ENCODE measurements at places on chromosomes 1 and 21.

DNA sequence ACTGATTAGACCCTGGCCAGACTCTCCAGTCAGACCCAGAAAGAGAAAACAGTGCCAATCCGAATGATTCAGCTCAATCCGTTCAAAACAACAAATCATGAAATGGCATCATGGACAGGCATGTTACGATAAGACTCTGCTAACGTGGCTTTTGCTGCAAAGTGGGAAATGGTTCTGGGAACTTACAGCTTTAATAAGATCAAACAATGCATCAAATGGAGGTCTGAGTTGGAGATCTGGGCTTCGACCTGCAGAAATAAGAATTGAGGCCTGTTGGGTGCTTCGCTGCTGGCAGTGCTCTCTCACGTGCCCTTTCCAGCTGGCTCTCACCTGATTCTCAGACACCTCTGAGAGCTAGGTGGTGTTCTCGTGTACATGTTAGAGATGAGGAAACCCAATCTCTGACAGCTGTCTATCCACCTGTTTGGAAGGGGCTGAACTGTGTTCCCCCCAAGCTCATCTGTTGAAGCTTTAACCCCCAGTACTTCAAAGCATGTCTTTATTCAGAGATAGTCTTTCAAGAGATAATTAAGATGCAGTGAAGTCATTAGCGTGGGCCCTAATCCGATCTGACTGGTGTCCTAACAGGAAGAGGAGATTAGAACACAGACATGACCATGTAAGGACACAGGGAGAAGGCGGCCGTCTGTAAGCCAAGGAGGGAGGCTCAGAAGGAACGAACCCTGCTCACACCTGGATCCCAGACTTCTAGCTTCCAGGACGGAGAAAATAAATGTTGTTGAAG is 45.5 kb upstream of the ETS2 start:
- DNase-seq = no peak

DNA sequence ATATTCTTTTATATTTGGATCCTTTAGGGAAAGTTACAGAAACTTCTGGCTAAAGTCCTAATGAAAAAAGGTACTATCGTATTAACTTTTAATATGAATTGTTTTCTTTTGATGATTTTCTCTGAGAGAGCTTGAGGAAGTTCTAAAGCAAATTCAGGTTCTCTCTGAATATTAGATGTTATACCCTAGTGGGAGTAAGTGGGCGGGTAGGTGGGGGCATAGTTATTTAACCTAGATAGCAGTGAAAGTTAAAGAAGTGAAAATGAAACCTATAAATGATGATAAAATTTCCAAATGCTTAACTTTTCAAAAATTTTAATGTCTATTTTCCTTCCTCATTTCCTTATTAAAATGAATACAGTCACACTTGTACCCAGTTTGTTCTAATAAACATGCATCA is 26.2 kb upstream of the B3GALT2 start:
- DNase-seq = no peak

DNA sequence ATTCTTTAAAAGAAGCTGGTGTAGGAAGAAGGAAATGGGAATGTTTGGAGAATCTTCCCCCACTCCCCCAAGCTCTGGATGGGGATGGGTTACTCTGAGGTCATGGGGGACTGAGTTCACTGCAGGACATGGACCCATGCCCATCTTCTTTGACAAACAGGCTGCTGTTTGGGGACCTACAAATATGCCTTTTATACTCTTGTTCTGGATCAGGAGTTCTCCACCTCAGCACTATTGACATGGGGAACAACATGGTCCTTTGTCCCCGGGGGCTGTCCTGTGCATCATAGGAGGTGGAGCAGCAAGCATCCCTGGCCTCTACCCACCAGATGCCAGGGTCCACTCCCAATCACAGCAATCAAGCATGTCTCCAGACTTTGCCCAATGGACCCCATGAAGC is 365.8 kb upstream of the C1orf174 start:
- DNase-seq = peak; percentile 5

GRCh38 chr1:209863766-209864485 is 36.2 kb downstream of the UTP25 start:
- no peak for DNase-seq

DNA sequence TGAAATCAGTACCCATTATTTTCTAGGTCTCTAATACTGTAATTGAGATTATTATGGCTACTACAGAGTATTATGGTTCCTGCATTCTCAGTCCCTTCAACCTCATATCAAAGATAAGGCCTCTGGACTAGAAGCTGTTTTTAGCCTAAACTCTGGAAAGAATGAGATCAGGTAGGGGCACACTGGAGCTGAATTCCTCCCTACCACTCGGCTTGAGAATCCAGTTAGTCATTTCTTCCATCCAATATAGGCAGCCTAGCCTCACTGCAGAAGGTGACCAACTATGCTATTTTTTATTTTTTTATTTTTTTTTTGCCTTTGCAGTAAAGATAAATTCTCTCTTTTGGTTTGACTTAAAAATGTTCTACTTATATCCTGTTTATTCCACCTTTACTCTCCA is 8.0 kb upstream of the HAX1 start:
- no peak for DNase-seq

DNA sequence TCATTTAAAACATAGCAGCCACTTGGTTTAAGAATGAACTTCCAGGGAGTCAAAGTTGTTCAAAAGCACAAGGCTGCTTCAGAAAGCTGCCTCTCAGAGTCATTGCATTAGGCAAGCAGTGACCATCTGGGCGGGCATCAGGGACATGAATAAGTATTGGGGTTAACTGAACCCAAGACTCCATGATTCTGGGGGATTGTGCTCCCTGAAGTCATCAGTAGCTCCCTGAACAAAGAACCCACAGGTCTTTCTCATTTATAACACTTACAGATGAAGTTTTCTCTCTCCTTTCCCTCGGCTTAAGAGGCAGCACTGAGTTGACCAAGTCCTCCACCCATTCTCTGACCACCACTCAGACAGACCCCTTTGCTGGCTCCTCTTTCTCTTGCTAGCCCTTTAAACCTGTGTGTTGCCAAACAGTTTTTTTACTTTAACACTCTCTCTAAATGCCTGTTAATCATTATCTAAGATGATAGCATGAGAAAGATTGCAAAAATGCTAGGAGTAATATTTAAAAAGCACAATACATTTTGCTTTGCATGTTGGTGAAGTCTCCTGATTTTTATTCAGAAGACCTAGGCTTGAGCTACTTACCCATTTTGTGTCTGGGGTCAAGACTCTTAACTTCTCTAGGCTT is 77.0 kb upstream of the ARHGAP29 start:
- DNase-seq = no peak

DNA sequence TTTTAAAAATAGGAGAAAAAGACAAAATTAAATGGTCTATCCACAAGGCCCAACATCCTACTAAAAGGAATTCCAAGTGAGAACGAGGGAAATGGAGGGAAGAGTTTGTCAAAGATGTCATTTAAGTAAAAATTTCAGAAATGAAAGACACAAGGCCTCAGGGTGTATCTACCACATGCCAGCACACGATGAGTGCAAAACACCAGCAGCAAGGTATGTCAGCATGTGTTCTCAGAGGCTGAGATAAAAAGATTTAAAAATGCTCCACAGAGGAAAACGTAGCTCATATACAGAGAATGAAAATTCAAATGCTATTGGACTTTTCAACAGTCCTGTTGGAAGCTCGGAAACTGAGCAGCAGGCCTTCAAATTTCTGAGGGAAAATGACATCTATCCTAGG is 42.0 kb downstream of the RHOU start:
- no peak for DNase-seq

DNA sequence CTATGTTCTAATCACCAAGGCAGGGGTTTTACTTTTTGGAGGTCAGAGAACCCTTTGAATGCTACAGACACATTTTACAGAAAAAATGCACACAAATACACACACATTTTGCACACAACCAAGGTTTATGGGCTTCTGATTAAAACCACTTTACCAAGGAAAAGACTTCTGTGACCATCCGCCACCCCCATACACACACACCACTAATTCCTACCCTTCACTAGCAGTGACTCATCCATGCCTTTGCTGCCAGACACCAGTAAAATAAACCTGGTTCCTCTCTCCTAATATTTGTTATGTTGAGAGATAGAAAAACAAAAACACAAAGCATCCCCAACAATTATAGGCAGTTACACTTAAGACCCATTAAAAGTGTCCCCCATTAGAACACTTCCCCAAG is 12.9 kb downstream of the PIGM start:
- DNase-seq = no peak

DNA sequence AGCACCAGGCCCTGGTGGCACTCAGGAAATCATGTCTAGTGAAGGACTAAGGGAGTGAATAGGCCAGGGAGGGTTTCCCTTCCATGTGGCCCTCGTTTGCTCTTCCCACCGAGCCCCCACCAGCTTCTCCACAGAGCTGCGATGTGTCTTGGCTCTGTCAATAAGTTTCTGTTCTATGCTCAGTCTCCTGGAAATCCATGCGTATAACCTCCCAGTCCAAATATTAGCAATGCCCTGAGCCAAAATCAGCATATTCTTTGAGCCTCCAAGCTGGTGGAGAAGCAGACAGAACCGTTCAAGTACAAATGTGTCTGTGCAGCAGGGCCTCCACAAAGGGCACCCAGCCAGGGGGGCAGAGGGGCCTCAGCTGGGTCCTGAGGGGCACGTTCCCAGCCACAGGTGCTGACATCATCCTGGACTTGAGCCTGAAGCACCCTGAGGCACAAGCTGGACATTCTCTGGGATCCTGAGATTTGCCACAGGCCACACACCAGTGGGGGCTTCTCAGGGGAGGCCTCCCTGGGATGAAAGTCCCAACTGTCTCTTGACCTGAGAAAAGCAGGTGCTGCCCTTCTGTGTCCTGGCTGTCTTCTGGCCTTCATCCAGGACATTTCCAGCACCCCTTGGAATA is 350.5 kb upstream of the VAMP3 start:
- DNase-seq = no peak

DNA sequence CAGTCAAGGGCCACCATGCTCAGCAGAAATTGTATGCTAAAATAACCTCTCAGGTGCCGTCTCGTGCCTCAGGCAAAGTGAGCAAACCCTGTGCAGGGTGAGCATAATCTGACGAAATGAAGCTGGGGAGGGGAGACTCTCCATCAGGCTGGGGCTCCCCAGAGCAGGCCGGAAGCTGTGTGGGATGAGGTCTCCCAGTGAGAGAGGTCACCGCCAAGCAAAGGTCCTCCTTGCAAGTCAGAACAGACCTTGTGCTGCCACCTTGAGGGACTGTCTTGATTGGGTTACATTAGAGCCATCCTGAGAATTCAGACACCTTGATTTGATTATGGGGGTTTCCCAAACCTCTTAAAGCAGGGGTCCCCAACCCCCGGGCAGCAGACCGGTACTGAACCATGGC is 64.2 kb downstream of the ZNF684 start:
- DNase-seq = no peak

GRCh38 chr1:235858766-235859165 is 7.9 kb downstream of the LYST start:
- no peak for DNase-seq

All from anterior cingulate cortex (tissue), 58 donors.